ENCODE measurements at places on chromosomes 6 and 20.
A peak's percentile ranks its signal among the peaks of the same experiment; 100 is the strongest.

GRCh38 chr20:8646033-8646441, 422.9 kb upstream of the PLCB4 start:
- no peak for DNase-seq

DNA sequence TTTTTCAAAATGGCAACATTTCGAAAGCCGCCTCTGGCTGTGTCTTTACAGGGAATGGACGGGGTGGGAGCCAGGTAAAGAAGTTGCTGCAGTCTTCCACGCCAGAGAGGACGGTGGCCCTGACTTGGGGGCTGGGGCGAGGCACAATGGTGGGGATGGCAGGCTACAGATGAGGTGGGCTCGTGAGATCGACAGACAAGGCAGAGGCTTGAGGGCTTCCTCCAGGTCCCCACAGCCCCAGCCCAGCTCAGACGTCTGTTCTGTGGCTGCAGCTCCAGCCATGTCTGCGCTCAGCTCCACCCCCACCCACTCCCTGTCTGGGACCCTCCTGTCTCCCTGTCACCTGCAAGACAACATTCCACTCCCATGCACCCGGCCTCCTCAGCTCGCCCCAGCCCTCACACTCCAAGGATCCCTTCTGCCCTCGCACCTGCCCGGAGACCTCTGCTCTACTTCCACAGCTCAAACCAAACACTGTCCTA, 7.4 kb upstream of the C20orf144 start:
- no peak for DNase-seq

- no peak for DNase-seq
Measured at GRCh38 chr6:38149531-38149930, 330.0 kb downstream of the ZFAND3 start.

DNA sequence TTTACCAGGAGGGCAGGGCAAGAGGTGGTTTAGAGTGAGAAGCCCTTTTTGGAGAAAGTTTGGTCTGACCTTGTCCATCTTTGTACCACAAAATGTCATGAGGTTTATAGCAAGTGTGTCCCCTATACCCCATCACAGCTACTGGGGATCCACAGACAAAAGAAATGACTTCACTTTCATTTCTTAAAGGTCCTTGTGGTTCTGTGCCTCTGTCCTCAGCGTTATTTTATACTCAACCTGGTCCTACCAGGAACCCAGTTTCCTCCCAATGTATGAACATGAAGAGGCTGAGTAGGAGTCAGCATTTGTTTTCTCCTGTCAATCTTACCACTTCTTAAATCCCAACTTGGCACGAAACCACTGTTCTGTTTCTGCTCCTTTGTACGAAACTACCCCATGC, 157.6 kb downstream of the NFATC2 start:
- no peak for DNase-seq

- no peak for DNase-seq
Measured at GRCh38 chr6:105431226-105431625, 28.3 kb upstream of the PREP start.

GRCh38 chr20:50308513-50309279, 118.1 kb downstream of the CEBPB start:
- peak; percentile 90 for DNase-seq

DNA sequence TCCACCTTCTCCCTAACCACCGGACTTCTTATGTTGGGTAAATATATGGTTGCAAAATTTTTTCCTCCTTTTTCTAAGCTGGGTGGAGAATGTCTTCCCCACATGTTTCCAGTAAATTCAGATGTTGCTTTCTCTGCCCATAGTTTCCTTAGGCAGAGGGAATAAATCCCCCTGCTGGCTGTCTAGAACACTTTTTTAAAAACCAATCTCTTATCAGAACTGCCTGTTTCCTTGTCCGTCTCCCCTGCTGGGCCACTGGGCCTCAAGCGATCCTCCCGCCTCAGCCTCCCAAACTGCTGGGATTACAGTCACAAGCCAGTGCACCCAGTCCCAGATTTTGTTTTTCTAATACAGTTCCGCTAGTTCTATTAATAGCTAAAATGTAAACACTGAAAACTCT, 9.9 kb upstream of the WFDC2 start:
- DNase-seq = no peak

GRCh38 chr6:26472549-26473290, 15.0 kb downstream of the BTN2A1 start:
- DNase-seq = no peak

DNA sequence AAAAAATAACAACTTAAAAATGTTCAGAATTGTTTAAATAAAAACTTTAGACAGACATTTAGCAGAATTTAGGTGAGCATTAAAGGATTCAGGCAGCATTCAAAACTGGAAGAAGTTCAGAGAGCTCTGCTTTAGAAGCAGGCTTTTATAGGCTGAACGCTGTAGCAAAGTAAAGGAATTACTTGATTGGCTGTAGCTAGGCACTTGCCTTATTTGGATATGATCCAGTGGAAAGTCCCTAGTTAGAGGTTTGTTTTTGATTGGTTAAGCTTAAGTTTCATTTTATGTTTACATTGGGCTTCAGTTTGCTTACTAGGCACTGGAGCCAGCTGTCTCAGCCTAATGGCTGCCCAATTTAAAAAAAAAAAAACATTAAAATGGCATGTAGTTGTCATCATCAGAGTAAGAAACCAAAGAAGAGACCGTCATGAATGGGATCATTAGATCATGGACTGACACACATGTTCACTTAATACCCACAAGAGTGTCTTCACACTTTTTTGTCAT, 65.1 kb downstream of the CBFA2T2 start:
- DNase-seq = no peak

DNA sequence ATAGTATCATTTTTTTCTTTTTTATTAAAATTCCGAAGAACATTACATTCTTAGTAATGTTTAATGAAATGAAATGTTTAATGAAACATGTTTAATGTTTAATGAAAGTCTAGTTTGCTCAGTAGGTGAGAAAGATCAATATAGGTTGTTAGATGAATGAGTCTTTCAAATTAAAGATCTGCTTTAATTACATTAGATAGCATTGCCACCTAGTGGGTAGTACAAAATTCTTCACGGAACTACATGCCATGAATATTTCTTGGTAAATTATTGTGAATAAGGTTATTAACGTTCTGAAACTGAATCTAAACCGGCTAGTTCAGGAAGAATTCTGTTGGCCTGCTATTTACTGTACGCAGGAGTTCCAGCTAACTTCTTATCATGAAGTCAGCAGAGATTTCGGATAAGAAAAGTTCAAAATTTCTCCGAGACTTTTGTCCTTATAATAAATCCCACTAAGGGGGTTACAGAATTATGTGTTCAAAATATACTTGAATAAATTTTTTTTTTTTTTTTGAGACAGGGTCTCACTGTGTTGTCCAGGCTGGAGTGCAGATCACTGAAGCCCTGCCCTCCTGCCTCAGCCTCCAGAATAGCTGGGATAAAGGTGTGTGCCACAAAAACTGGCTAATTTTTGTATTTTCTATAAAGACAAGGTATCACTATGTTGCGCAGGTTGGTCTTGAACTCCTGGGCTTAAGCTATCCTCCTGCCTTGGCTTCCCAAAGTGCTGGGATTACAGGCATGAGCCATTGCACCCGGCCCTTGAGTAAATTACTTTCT, 7.9 kb upstream of the GMNN start:
- no peak for DNase-seq

DNA sequence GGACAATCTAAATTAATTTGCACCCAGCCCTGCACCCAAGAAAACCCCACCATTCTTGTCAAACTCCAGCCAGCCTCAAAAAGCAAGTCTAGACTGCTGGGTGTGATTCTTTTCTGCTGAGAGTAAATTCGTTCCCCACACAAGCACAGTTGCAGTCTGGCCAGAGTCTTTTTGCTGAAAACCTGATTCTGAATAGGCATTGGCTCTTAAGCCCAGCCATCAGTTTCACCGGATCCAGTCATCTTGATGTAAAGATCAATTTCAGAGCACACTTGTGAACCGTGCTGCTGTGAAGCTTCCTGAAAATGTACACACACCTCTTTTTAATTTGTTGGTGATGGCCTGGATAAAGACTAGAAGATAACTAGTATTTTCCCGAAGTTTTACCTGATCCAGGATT, 159.4 kb upstream of the GGTLC1 start:
- no peak for DNase-seq

- DNase-seq = no peak
Measured at GRCh38 chr6:44104481-44105021, 22.7 kb downstream of the MRPL14 start.

DNA sequence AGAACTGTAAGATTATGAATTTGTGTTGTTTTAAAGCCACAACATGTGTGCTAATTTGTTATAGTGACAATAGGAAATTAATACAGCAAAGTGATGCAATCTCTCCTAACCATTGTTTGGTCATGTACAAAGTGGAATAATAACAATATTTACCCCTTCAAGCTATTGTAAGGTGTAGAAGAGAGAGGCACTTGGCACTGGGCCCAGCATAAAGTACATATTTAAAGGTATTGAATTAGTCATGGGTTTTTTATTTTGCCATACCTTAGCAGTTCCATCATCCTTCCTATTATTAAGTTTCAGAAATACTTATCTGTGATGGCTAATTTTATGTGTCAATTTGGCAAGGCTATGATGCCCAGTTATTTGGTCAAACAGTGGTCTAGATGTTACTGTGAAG, 322.4 kb upstream of the TSHZ2 start:
- no peak for DNase-seq

- DNase-seq = no peak
Measured at GRCh38 chr6:133748628-133749027, 140.3 kb upstream of the TCF21 start.

DNA sequence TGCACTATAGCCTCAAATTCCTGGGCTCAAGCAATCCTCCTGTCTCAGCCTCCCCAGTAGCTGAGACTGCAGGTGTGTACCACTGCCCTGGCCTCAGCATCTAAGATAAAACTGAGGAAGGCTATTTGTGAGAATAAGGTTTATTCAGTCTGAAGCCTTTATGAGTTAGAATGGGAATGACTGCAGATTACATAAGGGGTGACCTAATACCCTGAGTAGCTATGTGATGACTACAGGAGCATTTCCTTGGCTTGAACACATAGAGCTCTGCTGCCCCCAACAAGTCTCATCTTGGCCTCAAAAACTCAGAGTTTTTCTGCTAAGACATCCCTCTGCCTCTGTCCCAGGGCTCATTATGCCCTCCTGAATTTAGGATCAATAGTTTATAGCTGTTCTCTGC, 7.6 kb downstream of the GSS start:
- no peak for DNase-seq

GRCh38 chr6:131163886-131164285, 28.6 kb downstream of the AKAP7 start:
- DNase-seq = no peak

DNA sequence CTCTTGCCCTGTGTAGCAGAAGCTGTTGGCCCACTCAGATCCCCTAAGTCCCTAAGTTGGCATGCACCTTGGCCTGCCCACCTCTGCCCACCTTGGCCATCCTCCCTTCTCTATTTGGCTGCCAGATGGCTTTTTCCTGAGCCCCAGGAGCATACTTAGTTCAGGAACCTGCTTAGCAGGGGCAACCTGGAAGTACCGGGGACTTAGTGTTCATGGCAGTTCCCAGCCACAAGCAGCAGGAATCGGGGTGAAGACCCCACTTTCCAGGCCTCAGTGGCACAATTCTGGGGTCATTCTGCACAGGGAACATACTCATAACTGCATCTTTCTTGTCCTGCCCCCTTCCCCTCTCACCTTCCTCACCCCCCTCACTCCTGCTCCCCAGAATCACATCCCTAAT, 158.0 kb upstream of the PMEPA1 start:
- no peak for DNase-seq

DNA sequence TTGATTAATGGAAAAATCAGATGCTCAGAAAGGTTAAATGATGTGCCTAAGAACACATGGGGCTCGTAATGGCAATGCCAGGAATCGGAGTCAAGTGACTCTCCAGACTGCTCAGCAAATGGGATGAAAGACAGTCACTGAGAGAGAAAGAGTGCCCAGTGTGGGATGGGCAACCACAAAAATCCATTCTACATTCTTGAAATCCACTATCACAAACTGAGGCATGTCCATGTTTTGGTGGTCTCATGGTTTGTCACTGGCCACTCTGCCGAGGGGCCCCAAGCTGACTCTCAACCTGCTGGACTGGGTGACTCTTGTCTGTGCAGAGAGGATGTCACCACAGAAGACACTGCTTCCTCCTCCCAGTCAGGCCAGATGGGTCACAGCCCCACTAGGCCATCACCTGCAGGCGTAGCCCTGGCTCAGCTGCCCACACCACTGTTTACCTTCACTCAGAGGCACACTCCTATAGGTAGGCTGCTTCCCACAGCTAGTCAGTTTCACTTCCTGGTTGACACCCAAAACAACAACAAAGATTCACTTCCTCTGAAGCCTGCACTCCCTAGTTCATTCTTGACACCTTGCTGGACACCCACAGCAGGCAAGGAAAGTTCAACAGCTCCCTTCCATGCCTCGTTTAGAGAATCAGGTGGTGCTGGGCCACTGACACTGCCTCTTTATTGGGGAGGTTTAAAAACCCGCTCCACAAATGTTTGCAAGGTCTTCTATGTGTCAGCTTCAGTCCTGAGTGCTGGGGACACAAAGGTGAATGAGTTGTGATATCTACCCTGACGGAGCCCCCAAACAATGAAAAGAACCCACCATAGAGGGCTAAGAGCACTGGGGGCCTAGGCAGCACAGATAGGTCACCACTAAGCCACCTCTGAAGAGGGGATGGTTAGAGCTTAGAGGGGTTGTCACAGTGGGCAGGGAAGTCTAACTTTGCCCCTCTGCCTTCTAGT, 21.7 kb downstream of the MAP1LC3A start:
- no peak for DNase-seq

DNA sequence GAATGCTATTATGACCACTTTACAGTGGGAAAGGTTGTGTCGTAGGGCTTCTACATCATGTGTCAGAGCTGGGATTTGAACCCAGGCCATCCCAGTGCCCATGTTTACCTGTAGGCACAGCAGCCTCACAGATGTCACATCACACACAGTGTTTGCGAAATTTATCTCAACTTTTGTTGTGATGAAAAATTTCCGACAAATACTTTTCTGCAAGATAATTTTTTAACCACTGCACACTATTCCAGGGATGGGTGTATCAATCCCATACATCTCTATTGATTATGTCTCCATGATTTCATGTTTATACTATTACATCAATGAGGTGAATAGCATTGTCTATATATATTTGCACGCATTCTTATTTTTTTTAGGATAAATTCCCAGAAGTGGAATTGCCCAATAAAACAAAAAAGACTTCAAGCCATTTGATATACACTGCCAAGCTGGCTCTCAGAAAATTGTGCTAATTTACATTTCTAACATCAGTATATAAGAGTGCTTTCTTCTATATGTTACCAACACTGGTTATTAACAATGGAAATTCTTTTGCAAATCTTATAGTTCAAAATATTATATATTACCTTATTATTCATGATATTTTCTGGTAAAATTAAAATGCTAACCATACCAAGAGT, 189.1 kb upstream of the ZNF217 start:
- no peak for DNase-seq

DNA sequence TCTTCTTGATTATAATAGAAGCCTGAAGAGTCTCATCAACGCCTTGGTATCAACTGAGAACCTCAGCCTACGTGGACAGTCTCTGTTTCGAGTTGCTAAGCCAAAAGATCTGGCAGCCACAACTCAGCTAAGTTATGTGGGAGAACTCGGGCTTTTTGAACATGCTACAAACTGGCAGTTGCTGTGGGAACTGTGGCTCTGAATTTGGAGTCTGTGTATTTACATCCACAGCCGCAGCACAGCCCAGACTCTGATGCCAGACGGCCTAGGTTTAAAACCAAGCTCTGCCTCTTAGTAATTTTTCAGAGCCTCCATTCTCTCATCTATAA, 35.8 kb downstream of the RIPOR2 start:
- DNase-seq = no peak

Data from GOT3 (cell line).